ENCODE measurements at places on chromosomes 12 and 14.

DNA sequence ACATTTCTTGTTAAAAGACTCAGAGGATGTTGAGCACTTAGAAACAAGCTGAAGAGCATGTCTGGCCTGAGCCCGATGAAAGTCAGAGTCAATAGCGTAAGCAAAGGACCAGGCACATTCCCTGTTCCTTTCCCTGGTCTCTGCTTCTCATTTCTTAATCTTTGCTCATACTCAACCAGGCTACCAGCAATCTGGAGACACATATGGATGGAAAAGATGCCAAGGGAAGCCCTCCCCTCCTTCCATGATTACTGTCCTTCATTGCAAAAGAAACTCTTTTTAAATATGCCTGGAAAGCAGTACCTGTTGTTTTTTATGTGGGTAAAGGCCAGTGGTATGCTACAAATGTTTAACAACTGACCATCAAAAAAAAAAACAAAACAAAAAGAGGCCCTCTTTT is 44.2 kb upstream of the PLEKHG7 start:
- DNase-seq: no peak

DNA sequence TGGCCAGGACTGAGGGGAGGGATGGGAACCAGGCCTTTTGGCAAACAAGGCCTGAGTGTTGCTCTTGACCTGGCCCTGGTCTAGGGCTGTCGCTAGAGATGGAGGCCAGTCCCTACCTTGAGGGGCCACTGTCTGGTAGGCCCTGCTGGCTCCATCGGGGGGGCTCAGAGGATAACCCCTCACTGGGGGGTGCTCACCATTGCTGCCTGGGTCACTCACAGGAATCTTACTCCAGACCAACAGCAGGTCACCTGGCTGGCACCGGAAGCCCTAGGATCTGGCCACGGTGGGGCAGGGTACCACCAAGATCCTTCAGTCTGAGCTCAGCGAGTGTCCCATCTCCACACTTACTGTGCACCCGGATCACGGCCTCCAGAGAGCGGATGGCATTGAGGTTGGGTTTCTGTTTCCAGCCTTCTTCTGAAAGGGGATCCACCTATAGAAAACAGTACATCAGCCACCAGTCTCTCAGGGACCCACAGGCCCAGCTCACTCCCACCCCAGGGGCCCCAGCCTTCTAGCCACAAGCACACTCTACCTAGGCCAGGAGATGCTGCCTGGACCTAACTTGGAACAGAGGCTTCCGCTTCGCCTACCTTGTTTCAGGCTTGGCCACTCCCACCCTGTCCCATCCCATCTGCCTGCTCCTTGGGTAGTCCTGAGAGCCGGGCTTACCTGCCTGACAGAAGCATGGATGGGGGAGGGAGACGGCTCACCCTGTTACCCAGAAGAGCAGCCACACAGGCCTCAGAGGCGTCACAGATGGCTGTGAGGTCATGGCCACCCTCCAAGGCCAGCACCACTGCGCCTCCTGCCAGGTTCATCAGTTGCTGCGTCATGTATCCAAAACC is 12.2 kb downstream of the SLC48A1 start:
- DNase-seq: no peak

DNA sequence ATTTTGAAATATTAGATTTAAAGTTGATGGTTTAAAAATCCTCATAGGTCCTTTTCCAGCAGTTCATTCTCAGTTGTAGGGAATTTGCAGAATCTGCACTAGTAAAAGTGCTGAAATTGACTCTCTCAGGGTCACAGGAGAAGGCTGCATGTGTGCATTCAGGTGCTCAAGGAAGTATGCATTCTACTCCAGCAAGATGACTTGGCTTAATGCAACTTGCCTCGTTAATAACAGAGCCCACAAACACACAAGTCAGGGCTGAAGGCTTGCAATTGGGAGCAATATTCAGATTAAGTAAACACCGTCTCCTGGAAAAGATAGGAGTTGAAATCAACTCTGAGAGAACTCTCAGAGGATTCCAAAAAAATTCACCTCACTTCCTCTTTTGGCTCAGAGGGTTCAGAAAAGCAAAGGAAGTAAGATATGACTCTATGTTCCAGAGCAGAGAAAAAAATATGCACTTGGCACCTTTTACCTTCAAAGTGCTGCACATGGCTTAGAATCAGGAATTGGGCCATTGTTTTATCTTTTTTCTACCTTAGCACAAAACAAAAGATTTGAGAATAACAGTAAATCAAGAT is 406.3 kb upstream of the DCN start:
- DNase-seq: no peak

GRCh38 chr14:101775826-101776225 is 14.3 kb downstream of the PPP2R5C start:
- no peak for DNase-seq

DNA sequence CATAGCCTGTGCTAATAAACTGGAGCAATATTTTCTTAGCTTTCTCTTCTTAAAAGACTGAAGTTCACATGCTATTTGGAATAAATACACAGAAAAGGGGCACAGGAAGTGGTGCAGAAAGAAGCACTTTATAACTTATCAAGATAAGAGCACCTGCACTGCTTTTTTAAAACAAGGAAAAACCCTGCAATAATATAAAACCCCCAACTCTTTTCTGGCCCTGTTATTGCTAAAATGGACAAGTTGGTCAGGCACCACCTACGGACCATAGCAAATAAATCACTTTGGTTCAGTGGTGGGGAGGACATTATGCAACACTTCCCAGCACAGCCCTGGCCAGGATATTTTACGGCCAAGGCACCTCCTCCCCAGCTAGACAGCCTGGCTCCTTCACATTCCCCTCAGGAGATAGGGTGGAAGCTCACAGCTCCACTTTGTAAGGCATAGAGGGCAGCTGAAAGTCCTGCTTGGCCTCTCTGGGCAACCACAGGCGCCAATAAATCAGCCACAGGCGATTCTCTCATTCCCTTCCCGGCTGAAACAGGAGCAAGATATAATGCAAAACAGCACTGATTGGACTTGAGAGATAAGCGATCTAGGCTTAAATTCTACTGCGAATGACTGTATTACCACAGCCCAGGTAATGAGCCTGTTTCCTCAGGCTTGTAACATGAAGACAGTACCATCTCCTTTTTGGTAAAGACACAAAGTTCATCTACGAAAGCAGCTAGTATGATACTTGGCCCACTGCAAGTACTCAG is 2.0 kb downstream of the ZBTB25 start:
- no peak for DNase-seq

DNA sequence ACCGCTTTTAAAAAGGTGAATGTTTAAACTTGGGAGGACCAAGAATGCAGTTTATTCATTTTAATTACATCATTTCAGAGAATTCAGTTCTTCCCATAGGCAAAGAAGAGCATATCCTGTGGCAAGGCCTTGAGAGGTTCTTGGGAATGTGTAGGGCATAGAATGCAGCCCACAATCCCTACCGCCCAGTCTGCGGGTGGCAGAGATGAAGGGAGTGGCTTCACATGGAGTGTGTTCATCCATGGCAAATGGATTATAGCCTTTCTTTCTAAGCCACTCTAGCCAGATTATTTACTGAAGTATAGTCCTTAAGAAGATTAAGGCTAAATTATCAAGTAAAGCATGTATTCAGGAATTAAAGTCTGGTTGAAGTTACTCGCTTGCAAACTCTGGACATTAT is 97.4 kb downstream of the TSPAN8 start:
- no peak for DNase-seq

GRCh38 chr14:28876572-28876945 is 110.0 kb downstream of the FOXG1 start:
- no peak for DNase-seq

- DNase-seq: no peak
Observed at GRCh38 chr14:89892953-89893352, 61.6 kb downstream of the EFCAB11 start.

DNA sequence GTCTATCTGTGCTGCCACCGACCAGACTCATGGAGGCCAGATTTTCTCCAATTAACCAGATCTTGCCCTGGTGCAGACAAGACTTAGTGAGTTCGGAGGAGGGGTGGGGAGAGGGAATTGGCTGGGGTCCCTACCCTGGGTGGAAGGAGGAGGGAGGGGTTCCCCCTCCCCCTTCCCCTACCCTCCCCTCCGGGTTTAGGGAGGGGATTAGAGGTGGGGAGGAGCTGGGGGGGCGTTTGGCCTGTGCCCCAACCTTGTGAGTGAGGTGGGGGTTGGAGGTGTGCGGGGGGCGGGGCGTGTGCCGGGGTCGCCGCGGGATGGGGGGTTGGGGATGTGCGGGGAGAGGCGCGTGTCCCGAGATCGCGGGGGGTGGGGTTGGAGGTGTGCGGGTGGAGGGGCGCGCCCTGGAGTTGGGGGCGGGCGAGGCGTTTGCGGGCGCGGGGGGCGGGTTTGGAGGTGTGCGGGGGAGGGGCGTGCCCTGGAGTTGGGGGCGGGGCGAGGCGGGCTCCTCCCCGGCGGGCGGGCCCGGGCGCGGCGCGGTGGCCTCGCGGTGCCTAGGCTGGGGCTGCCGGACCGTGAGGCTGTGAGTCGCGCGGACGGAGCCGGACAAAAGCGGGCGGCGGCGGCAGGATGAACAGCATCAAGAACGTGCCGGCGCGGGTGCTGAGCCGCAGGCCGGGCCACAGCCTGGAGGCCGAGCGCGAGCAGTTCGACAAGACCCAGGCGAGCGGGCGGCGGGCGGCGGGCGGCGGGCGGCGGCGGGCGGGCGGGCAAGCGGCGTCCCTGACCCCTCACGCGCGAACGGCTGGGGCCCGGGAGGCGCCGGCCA is at the start of gene HIP1R:
TSS of gene HIP1R (plus strand) at position 537 of the 829 bp plus-strand sequence. CDS start at position 631, 94 bp downstream.
- DNase-seq: peak; percentile 31

GRCh38 chr12:112012775-112013600 is at the start of the genes ERP29 and TMEM116:
TSS of gene ERP29 (plus strand) at chr12:112013426. CDS start at chr12:112013466, 40 bp downstream.
TSS of gene TMEM116 (minus strand) at chr12:112013165. CDS start at chr12:112005270, 7,895 bp downstream.
- peak; percentile 100 for DNase-seq

DNA sequence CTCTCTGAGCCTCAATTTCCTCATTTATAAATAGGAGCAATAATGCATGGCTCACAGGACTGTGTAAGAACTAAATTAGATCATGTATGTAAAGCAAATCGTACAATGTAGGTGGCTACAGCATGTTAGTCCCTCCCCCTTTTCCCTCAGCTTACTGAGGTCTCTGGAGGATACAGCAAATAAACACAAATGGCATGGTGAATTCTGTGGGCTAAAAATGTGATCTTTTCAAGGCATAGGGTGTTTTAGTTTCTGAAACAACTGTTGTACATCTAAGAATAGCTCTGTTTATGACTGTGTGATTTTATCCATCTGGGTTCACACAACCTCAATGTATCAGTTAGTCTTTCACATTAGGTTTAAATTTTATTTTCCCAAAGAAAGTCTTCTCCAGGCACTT is 121.2 kb upstream of the PLEKHG7 start:
- no peak for DNase-seq

- no peak for DNase-seq
Observed at GRCh38 chr12:24970177-24970576, 21.3 kb upstream of the BCAT1 start.

- no peak for DNase-seq
Observed at GRCh38 chr14:100577321-100577985, 9.8 kb downstream of the BEGAIN start.

DNA sequence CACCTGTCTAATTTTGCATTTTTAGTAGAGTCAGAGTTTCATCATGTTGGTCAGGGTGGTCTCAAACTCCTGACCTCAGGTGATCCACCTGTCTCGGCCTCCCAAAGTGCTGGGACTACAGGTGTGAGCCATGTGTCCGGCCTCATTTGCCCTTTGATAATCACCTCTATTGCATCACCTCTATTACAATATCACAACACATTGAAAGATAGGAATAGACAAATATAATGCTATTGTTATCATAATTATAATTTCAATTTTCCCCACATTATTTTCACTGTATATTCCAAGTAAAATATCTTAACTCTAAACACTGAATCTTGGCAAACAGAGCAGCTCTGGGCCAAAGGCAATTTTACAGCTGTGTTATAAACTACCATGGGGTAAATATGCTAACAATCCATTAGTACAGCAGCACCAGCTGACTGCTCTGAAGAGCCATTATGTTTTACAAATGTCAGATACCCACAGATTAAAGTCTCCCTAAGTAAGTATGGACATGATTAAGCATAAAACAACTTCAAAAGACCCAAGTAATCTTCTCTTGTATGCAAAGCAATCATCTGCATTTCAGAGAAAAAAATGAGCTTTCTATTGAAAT is 173.2 kb downstream of the MED13L start:
- no peak for DNase-seq

- DNase-seq: no peak
Observed at GRCh38 chr14:105878125-105878524, 351.7 kb downstream of the TMEM121 start.

DNA sequence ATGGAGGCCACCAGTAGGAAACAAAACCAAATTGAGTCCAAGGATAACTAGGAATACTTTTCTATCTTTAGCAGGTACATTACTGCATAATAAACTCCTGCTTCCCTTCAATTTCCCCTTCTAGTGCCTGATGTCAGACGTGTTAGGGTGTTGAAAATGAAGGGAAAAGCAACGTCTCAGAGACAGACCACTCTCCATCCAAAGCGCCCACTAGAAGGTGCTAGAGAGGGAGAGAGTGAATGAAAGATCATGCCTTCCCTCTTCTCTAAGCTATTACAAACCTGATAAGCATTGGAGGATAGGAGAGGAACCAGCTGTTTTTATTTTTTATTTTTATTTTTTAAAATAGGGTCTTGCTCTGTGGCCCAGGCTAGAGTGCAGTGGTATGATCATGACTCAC is 64.1 kb downstream of the ZNF641 start:
- no peak for DNase-seq

GRCh38 chr12:80681287-80681686 is 26.1 kb upstream of the MYF6 start:
- DNase-seq: no peak

DNA sequence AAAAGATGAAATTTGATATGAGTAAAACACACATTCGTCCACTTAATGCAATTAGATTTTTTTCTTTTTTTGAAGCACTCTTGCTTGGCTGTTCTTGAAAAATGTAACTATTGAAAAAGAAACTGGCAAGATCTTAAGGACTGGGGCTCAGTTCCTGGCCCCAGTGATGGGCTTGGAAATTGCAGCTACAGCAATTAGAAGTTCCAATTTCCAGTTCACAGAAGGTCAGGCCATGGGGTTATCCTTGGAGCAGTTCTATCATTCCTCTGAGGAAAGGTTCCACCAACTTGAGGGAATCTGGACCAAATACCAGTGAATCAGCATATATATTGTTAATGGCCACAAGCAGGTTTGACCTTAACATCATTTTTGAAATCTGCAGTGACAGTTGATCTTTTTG is 18.9 kb downstream of the IGF1 start:
- no peak for DNase-seq

DNA sequence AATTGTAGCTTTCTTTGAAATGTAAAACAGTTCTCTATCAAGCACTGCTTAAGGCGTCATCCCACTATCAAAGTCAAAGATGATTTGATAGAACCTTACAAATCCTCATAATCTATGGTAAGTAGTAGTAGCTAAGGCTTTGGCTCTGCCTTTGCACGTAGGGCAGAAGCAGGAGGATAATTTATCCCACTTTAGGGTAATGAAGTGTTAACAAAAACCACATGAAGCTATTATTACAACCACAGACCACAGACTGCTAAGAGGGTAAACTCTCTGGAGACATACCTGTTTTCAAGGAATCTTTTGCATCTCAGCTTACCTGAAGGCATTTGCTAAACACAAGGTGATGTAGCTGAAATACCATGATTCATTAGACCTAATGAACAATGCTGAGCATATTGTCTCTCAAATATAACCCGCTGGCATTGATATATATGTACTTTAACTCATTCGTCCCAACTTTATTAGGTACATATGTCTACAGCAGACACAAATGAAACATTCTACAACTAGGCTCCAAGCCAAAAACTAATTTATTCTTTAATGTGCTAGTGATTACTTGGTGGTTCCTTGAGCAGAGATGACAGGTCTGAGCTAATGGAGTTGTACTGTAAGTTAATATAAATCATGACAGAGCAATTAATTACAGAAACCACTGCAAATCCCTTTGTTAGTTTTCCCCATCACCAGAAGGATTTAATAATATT is 368.8 kb downstream of the ETNK1 start:
- DNase-seq: no peak

GRCh38 chr14:93039649-93040315 is 75.9 kb downstream of the ITPK1 start:
- no peak for DNase-seq

Data from activated CD4-positive, alpha-beta T cell treated with anti-CD3 and anti-CD28 coated beads, Interleukin-2, amount 50 U/mL, for 24 hours (primary cell).